ENCODE measurements at places on chromosomes 16 and 17.

- no peak for DNase-seq
Observed at GRCh38 chr17:17870247-17870646, 33.5 kb upstream of the SREBF1 start.

GRCh38 chr16:30335598-30336474 is 19.3 kb downstream of the CD2BP2 start:
- no peak for DNase-seq

GRCh38 chr16:2712546-2712945 is 7.5 kb downstream of the PRSS27 start:
- no peak for DNase-seq

GRCh38 chr17:44990994-44991393 is 22.9 kb upstream of the C1QL1 start:
- no peak for DNase-seq

DNA sequence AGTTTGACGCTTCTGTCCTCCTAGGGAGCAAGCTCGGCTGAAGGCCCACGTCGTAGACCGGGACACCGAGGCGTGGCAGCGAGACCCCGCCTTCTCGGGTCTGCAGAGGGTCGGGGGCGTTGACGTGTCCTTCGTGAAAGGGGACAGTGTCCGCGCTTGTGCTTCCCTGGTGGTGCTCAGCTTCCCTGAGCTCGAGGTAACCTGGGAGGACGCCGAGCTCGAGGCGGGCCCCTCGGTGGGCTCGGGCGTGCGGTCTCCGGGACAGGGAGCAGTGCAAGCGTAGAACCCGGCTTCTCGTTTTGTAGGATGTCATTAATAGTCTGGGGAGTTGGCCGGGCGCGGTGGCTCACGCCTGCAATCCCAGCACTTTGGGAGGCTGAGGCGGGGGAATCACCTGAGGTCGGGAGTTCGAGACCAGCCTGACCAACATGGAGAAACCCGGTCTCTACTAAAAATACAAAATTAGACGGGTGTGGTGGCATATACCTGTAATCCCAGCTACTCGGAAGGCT is 715 bp downstream of the ENDOV start:
- DNase-seq = no peak

DNA sequence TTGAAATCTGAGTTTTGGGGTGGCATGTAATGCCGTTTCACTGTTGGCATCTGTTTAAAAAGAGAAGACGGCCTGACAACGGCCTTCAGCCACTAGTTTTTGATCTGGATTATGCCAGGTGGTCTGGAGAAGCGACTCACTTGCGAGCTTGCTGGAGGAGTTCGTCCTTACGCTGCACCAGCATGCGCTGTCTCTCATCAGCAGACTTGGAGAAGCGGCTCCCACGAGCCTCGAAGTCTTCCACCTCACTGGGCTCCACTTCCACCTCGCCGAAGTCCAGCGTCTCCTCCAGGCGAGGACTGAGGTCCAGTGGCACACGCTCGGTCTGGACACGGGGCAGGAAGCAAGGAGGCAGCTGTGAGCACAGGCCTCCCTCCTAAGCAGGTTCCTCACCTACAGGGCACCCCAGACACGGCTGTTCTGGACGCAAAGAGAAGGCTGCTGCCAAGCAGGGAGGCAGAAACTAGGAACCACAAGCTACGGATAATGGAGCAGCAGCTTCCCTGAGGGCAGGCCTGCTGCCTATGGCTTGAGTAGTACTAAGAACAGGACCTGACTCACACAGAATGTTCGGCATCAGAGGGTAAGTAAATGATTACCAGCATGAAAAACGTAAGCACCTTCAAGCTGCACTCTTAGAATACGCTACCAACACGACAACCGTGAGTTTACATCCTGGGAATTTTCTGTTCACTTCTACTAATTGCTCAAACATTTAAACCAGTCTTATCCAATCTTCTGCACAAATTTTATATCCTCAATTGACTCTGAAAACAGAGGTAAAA is 61.4 kb downstream of the AMFR start:
- no peak for DNase-seq

DNA sequence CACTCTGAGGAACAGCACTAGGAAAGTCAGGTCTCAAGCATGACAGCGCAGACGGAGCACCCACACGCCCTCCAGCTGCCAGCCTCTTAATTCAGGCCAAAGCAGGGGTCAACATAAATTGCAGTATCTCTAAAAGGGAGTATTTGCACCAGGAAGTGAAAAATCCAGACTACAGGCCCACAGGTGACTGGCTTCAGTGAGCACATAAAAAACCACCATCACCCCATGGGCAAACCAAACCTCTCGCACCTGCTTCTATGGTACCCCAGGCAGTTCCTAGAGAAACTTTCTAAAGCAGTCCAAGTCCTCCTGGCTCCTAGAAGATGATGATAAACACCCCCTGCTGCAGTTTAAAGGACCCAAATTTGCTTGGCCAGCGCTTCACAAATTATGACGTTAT is 129.8 kb downstream of the ZNF423 start:
- DNase-seq = no peak

- DNase-seq = no peak
Observed at GRCh38 chr16:86740906-86741799, 162.8 kb downstream of the FOXL1 start.

- DNase-seq = no peak
Observed at GRCh38 chr17:65079489-65079900, 23.0 kb upstream of the GNA13 start.

DNA sequence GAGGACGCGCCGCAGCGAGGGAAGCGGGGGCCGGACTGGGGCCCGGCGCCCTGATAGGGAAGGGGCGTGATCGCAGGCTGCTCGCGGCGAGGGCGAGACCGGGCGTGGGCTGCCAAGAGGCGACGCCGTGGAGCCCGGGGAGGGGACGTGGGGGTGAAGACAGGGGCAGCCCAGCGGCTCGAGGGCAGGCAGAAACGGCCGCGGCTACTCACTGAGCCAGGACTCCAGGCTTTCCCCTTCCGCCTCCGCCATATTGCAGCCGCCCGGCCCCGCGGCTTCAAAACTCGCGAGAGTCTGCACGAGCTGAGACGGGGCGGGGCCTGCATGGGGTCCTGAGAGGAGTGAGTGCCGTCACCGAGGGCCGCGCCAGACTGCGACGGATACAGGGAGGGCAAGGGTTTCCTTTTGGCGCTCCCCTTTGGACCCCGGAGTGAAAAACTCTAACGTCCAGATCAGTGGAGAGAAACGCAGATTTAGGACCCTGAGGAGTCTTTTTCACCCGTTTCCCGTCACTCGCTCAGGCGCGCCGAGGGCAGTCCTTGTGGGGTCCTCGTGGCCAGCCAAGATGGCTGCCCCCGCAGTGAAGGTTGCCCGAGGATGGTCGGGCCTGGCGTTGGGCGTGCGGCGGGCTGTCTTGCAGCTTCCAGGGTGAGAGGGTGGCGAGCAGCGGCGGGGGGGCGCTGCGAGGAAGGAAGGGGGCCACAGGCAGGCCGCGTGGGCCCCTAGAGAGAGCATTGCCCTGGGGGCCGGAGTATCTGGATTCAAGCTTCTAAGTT is at the start of the genes GGA3 and MRPS7:
GGA3 (minus strand) TSS at position 271 of the 776 bp plus-strand sequence; CDS start at position 252, 19 bp downstream.
MRPS7 (plus strand) TSS at position 544 of the 776 bp plus-strand sequence; CDS start at position 566, 22 bp downstream.
- peak; percentile 88 for DNase-seq

GRCh38 chr16:55088098-55088497 is 157.4 kb downstream of the IRX5 start:
- DNase-seq = no peak

GRCh38 chr16:79170555-79171246 is 429.8 kb downstream of the MAF start:
- DNase-seq = no peak

GRCh38 chr16:27402964-27403600 is 1.1 kb downstream of the IL21R start:
- peak; percentile 25 for DNase-seq

DNA sequence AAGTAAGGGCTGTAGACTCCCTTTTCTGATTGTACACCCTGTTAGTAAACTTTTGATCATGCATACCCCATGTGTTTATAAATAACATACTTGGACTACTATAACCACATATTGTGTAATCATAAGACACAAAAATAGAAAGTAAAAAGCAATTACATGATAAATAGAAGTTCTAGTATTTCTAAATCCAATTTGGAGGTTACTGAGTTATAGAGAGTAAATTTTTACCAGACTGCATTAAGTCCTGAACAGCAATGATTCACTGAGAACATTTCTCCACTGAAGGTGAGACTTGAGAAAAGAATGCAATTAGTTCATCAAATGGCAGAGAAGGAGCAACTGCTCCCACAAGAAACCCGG is 7.7 kb upstream of the TBKBP1 start:
- no peak for DNase-seq

DNA sequence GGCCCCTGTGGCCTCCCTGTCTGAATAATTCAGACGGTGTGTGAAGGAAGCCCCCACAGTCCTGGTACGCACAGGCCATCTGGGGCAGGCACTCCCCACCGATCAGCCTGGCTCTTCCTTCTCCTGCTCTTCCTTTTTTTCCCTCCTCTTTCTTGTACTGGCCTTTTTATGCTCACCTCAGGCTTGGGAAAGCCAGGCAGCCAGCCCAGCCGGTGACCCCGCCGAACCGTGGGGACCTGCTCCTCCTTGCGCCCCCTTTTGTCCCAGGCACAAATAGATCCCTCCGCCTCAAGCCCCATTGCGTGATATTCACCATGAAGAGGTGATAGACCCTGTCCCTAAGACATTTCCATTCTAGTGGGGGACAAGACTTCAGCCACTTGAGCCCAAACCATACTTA is 80.2 kb upstream of the BRD7 start:
- DNase-seq = no peak

DNA sequence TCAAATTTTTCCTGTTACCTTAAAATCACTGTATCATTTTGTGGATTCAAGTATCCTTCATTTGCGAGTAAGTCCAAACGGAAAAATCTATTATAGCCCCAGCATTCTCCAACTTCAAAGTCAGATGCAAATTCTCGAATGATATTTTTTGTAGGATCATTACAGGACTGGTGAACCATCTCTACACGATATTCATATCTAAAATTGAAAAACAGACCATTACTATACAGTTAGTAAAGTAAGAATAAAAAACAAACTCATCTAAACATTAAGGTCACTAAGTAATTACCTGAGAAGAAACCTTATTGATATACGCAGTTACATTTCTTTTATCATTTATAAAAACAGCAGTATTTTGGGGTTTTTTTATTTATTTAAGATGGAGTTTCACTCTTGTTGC is 49.8 kb downstream of the TRIM37 start:
- DNase-seq = no peak

GRCh38 chr17:49224198-49224996 is 6.2 kb downstream of the PHOSPHO1 start:
- DNase-seq = no peak

- no peak for DNase-seq
Observed at GRCh38 chr17:32426894-32427293, 17.4 kb upstream of the PSMD11 start.

DNA sequence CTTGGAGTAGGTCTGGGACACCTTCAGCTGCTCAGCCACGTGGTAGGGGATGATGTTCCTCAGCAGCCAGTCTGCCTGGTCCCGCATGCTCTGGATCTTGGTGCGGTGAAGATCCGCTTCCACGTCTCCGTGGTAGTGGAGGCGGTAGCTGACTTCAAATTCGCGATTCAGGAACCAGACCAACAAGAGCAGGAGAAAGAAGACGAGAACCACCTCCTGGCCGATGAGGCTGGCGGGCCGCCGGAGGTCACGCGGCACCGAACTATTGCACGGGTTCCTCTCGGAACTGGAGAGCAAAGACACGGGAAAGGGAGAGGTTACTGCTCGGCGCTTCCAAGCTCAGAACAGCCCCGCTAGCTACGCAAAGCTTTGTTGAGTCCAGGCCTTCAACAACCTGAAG is 86.2 kb upstream of the CREBBP start:
- no peak for DNase-seq

GRCh38 chr17:30599428-30600059 is 122.3 kb downstream of the GOSR1 start:
- no peak for DNase-seq

DNA sequence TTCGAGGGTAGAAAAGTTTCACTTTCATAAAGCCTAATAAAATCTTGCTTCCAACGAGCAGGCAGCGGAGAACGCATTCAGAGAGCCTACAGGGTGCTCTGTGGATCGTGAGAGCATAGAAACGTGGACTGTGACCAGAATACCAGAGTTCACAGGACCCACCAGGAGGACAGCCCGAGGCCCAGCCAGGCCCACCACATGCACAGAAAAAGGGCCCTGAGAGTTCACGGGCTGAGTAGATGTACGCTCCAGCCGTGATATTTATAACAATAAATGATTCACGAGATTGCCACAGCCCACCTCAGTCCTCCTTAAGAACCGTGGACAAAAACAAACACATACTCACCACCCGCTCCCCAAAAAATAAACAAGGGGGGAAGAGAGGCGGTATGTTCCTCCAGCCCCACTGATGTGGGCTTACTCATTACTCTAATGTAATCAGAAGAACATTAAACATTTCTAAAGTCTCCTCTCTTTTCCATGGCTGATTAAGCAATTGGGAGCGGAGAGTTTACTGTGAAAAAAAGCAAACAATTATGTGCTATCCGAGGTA is 207.2 kb downstream of the C16orf78 start:
- DNase-seq = no peak

GRCh38 chr17:28471531-28472342 is 1.7 kb upstream of the SLC13A2 start:
- no peak for DNase-seq

DNA sequence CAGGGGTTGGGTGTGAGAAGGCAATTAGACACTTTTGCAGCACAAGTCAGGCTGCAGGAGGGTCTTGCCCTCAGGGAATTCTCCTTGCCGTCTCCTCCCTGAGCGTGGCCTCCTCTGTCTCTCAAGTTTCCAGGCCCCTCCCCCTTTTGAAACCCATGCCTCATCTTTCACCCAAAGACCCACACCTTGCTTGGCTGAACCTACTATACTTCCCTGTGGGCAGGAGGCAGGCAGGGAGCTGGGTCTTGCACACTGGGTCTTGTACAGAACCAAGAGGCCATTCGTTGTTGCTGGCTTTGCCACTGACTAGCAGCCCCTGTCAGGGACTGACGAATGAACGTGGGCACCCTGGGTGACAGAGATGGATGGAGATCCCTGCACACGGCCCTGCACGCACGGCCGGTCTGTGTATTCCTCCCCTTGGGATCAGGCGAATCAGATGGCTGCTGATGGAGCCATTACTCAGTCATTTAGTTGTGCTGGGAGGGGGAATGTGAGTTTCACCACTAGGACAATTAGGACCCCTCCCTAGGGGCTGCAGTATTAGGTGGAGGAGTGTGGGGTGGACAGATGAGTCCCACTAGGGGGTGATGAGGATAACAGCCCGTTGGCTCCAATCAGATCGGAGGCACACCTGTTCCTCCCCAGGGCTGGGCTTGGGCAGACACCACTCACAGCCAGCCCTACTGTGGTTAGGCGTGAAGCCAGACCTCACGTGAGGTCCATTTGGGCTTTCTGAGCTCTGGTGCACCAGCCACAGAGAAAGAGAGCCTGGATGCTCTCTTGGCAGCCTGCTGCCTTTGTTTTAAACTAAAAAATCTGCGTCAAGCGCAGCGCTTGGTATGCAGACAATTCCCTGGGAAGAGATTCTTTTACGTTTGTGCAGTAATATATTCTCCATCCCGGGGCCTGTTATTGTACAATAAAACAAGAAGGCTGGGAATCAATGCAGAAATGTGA is 167.7 kb upstream of the WSCD1 start:
- DNase-seq = no peak

- no peak for DNase-seq
Observed at GRCh38 chr17:80978499-80979497, 12.8 kb upstream of the CHMP6 start.
